HT1080 (cell line): ENCODE measurements at places on chromosomes 3 and 15.

DNA sequence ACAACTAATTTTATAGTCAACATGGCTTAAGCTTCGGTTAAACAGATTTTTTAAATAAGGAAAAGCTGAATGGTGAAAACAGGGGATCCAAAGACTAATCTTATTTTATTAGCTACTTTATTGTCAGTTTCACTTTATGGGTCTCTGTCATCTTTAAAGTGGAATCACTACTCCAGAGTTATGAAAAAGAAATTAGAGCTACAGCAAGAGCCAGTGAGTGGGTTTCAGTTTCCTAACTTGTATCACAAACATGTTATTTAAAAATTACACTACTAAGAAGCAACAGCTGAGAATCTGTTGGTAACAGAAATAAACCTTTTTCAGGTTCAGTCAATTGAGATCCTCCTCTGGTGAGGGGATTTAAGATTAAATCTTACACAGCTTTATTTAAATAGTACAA lies 10.0 kb downstream of the PHC3 start:
- no peak for DNase-seq

- DNase-seq, result no peak
Measured at GRCh38 chr3:13008155-13008995, 64.9 kb downstream of the IQSEC1 start.

DNA sequence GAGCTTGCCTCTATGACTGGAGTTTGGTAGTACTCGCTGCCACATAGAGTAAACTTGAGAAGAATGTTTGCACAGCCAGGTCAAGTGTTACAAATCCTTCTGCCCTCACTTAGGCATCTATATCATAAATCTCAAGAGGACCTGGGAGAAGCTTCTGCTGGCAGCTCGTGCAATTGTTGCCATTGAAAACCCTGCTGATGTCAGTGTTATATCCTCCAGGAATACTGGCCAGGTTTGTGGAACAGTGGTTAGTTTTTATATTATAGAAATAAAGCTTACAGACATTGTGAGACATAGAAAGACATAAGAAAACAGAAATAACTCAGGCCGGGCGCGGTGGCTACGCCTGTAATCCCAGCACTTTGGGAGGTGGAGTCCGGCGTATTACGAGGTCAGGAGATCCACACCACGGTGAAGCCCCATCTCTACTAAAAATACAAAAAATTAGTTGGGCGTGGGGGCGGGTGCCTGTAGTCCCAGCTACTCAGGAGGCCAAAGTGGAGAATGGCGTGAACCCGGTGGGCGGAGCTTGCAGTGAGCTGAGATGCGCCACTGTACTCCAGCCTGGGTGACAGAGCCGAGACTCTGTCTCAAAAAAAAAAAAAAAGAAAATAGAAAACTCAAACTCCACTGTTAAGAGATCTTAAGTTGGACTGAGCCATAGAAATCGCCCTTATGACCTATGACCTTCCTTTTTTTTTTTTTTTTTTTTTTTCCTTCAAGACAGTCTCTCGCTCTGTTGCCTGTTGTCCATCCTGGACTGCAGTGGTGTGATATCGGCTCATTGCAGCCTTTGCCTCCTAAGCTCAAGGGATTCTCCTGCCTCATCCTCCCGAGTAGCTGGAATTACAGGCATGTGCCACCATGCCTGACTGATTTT lies 2.2 kb downstream of the RPSA start:
- DNase-seq, result peak; percentile 69

DNA sequence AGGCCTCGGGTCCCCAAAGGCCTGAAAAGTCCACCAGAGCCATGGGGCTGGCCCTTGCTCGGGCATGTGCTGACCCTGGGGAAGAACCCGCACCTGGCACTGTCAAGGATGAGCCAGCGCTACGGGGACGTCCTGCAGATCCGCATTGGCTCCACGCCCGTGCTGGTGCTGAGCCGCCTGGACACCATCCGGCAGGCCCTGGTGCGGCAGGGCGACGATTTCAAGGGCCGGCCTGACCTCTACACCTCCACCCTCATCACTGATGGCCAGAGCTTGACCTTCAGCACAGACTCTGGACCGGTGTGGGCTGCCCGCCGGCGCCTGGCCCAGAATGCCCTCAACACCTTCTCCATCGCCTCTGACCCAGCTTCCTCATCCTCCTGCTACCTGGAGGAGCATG lies 1.2 kb downstream of the CYP1A2 start:
- no peak for DNase-seq

DNA sequence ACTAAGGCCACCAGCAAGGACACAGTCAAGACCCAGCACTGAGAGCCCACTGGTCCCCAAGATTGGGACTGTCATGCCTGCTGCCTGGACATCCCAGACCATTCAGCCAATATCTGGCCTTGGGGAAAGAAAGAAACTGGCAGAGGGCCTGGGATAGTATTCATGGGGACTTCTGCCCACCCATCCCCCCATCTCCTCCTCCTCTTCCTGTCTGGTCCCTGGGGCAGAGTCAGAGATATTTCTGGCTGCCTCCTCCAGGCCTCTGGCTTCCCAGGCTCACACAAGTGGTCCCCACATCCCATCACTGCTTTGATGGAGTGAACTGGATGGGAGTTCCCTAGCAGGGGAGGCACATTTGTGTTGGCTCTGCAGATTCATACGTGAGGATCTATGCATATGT lies 4.2 kb upstream of the RASL12 start:
- no peak for DNase-seq

- DNase-seq, result no peak
Measured at GRCh38 chr3:13088028-13089006, 15.1 kb upstream of the IQSEC1 start.
